Ureter (tissue), 1 donor: ENCODE measurements at places on chromosomes 7 and 10. TPM values are rescaled to one million over a fixed set of nuclear protein-coding genes. Genes with fewer than 3 reads are reported as not detected.

DNA sequence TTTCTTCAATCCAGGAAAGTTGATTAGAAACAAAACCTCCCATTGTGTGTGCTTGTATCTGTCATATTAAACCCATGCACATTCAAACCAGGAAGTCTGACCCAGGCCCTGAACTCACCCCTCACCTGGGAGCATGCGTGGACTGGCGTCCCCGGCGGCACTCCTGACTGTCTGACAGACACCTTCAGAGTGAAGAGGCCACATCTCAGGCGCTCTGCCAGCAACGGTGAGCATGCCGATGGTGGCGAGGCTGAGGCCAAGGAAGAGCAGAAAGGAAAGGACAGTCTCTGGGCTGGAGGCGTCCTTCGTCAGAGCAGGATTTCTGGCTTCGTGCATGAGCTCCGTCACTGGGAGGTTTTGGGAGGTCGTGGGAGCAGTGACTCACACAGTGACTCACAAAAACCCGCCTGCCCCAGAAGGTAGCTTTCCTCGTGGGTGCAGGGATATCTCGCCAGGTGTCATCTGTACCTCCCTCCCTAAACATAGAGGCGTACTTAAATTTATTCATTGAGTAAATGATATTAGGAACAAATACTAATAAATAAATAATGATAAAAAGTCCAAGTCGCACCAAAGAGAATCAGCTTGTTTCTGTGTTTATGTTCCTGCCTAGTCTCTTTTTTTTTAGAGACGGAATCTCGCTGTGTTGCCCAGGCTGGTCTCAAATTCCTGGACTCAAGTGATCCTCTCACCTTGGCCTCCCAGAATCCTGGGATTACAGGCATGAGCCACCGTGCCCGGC is 13.5 kb downstream of the IQCE start:
- DNase-seq: no peak

AFAP1L2 gene
- total RNA-seq: 17.9 TPM

DNA sequence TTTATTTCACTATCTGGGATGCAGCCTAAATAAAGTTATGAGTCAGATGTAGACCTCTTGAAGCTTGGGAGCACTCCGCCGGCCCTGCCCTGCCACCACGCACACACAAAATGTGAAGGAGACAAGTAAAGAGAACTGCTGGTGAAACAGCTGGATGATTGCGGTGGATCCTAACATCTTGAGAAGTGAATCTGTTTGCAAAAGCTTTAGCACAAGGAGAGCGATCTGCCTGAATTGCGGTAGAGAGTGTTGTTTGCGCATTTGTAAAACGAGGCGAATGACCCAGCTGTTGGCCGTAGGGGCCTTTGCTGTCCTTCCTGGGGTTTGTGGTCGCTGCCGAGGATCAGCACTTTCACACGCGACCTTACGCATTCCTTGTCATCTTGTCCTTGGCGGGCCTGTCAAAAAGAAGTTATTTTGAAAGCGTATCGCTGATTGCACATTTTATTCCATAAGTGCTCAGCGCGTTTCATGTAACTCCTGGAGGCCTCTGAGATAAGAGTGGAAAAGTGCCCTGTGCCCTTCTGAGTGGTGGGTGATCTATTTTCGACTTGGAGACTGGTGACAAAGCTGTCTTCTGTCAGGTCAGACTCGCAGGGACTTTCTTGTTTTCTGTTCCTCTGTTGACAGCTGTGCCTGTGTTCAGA is 40.8 kb downstream of the RBM20 start:
- DNase-seq: no peak

- DNase-seq: peak; percentile 60
Observed at GRCh38 chr7:143434660-143435059, 8.6 kb upstream of the TAS2R60 start.

FLNC gene
- total RNA-seq: 84.1 TPM

IDI1 gene
- 36.2 TPM for total RNA-seq

DNA sequence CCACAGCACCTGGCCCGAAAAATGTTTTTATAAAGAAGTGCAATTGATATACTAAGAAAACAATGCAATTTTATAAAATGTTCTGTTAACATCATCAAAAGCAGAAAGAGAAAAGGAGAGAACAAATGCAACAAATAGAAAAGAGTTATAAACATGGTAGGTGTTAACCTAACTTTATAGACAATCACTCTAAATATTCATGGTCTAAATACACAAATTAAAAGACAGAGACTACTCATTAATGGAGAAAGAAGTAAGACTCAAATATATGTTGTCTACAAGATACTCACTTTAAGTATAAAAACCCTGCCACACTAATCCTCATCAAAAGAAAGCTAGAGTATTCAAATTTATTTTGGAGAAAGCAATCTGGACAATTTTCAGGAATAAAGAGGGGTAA is 425.3 kb upstream of the ANKRD30A start:
- no peak for DNase-seq

DNA sequence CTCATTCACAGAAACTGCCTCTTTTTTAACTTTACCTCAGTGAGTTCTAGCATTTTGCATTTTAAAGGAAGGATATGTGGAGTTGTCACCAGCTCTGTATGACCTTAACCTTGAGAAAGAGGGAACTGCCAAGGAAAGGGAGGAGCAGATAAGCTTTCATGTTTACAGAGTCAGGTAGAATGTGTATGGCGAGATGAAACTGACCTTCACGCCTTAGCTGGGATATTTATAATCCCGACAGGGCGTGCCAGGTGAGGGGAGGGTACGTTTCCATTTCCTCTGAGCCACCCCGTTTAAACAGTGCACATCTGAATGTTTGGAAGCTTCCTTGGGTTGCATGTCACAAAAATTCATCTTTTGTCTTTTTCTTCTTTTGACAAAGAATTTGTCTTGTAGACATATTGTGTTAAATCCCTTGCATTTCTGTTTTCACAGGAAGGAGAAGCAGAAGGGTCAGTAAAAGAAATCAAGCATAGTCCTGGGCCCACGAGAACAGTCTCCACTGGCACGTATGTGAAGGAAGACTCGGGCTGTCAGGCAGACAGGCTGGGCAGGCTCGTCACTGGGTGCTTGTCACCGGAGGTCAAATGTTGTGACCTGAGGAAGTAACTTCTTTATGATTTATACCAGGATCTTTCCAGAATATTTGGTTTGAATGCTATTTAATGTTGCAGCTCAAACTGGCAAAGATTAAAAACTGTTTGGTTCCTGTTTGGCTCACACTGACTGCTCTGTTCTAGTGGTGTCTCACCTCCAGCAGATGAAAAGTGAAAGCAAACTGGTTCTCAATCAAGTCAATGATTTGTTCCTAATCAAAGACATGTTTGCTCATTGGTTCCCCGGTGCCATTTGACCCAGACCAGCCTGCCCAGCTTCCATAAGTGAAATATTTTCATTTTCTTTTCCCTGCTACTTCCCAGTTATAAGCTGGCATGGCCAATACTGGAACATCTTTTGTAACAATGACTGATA is 16.2 kb downstream of the OPTN start:
- no peak for DNase-seq
